Activated T-helper 1 cell treated with anti-CD3 and anti-CD28 coated beads, Interleukin-2, amount 50 U/mL, for 16 hours (primary cell): ENCODE measurements at places on chromosomes 2 and 18.

- no peak for DNase-seq
These were observed 6.1 kb downstream of the ADCY3 start for GRCh38 chr2:24913911-24914310.

GRCh38 chr18:58367425-58368140 is 261.3 kb downstream of the ALPK2 start:
- no peak for DNase-seq

DNA sequence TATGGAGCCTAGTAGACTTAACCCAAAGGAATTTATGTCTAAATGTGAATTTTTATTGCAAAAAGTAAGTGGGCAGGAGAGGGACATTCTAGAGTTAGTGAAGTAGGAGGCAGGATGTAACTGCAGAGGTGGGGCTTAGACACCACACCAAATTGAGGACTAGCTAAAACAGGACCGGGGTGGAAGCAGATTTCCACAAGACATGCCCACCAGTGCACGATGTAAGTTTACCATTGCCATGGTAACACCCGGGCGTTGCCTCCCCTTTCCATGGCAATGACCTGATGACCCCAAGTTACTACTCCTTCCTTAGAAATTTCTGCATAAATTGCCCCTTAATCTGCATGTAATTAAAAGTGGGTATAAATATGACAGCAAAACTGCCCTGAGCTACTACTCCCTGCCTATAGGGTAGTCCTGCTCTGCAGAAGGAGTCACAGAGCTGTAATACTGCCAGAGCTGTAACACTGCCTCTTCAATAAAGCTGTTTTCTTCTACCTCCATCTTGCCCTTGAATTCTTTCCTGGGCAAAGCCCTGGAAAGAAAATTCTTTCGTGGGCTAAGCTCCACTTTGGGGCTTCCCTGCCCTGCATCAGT is 509.7 kb downstream of the ERBB4 start:
- no peak for DNase-seq

DNA sequence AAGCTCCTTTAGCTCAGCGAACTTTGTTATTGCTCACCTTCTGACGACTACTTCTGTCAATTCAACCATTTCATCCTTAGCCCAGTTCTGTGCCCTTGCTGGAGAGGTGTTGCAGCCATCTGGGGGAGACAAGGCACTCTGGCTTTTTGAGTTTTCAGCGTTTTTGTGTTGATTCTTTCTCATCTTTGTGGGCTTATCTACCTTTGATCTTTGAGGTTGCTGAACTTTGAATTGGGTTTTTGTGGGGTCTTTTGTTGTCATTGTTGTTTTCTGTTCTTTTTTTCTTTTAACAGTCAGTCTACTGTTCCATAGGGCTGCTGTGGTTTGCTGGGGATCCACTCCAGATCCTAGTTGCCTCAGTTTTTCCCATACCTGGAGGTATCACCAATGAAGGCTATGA is 57.3 kb downstream of the GTF3C3 start:
- no peak for DNase-seq

- DNase-seq = no peak
These were observed 460.8 kb downstream of the RNF144A start for GRCh38 chr2:7377916-7378569.

- peak; percentile 26 for DNase-seq
These were observed 172.6 kb downstream of the TCF4 start for GRCh38 chr18:55415258-55415871.

DNA sequence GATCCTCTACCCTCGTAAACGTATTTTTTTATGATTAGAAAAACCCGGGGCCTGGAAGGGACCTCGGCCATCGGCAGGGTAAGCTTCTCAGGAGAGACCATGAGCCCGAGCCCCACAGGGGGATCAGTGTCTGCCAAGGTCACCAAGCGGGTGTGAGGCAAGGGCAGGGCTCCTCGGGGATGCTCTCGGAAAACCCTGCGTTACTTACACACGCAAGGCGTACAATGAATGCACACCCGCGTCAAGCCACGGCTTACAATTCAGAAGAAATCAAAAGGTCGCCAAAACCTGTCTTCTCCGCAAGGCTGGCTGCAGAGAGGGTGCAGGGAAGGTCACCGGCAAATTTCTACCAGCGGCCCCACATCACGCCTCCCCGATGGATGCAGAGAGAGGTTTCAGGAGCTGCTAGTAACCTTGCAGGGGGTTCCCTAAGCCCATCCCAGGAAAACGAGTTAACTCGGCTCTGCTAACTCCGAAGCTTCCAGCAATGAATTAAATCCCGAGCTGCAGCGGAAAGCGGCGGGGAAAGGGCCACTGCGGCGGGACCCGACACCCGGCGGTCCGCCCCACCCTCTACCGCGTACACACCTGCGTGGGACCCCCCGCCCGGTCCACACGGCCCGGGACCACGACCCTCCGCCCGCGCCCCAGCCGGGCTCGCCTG is 638 bp downstream of the ST3GAL5 start:
- DNase-seq = peak; percentile 10

DNA sequence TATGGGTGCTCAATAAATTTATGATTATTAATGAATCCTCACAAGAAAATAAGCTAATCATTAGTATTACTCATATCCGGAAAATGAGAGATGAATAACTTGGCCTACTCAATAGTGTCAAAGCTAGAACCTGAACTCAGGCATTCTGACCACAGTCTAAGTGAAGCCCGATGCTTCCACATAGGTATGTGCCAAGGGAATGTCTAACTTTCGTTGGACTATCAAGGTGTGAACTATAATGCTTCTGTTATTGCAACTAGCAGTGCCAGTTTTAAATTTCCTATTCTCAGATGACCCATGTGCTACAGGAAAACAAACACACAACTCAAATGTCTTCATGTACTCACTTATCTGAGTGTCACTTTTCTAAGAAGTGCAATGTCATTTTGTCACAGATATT is 1.8 kb downstream of the BARD1 start:
- DNase-seq = no peak
